ENCODE measurements at places on chromosomes 13 and 19.

DNA sequence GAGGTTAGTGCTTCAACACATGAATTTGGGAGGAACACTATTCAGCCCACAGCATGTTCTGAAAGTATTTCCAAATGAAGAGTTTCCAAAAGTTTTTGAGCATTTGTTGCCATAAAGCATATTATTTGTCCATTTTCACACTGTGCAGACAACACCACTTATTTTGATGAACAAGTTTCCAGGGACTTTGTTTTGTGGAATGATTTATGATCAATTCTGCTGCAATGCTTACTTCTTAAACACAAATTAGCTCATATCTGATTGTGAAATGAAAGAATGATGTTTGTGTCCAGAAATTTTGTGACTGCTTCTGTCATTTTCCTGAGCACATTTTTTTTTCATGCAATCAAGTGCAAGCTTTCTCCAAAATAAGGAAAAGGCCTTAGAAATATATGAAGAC lies 205.3 kb downstream of the RAP2A start:
- DNase-seq = no peak

- DNase-seq = no peak
Measured at GRCh38 chr19:47106821-47107201, 6.8 kb downstream of the ZC3H4 start.

DNA sequence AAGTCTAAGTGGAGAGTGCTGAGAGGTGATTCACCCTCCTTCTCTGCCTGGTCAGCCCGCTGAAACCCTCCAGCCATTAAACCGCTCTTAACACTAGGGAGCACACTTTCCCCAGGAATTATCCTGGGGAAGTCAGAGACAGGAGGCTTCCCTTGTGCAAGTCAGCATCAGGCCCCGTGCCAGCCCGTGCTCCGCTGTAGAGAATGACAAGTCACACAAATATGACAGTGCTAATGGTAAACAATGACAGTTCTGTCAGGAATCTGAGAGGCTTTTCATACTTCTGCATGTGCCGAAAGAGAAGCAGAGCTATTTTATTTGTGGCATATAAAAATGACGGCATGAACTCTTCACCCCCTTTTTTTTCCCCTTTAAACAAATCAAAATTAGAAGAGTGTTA lies 816.9 kb upstream of the SLC10A2 start:
- DNase-seq = peak; percentile 57

DNA sequence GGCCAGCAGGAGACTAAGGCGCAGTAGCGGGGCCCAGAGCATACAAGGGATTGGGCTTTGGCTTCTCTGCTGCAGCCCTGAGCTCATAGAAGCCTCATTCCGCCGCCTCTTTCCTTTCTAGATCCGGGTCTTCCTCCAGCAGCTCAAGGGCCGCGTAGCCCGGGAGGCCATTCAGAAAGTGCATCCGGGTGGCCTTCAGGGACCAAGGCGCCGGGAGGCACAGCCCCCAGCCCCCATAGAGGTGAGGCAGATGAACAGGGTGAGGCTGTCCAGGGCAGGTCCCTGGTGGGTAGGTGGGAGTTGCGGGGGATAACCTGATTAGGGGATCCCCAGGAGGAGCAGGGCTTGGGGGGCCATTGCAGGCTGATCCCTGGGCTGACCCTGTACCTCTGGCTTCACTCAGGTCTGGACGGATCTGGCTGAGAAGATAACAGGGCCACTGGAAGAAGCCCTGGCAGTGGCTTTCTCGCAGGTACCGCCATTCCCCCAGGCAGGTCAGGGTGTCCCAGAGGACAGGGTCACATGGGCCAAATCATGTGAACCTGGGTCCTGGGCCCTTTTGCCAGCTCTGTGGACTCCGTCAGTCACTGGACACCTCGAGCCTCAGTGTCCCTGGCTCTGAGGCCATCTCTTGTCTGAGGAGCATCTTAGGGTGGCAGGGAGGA lies 1.3 kb downstream of the SNAPC2 start:
- DNase-seq = no peak

DNA sequence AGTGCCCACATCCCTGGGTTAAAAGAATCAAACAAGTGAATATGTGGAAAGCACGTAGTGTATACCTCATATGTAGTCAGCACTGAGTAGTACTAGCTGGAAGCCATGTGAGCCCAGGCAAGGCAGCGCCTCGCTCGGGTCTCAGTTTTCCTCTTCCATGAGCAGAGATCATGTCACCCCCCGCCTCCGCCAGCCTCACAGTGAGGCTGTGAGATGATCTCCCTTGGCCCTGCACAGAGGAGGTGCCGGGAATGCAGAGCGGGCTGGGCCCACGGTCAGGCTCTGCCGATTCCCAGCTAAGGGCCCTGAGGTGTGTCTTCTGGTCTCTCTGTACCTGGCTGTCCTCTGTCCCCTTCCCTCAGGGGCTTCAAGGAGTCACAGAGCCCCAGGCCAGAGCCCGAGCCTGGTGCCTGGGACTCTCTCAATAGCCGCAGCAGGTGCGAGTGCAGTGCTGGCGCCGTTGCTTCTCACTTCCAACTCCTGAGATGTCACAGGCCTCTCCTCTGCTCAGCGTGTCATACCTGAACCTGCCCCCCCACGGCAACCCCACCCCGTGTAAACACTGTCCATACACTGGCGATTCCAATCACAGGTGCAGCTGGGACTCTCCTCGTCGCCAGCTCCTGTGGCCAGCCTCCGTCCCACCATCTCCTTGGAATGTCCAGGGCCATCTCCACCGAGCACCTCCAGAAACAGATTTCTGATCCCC lies 26.9 kb downstream of the DPF1 start:
- DNase-seq = no peak

Data from HTR-8/SVneo (cell line).